T-helper 2 cell (primary cell): ENCODE measurements at places on chromosomes 12 and 14.

- DNase-seq, result no peak
Measured at GRCh38 chr12:127145929-127146789, 1120.8 kb upstream of the TMEM132C start.

GRCh38 chr12:115201966-115202365 lies 518.0 kb upstream of the TBX3 start:
- DNase-seq, result no peak

DNA sequence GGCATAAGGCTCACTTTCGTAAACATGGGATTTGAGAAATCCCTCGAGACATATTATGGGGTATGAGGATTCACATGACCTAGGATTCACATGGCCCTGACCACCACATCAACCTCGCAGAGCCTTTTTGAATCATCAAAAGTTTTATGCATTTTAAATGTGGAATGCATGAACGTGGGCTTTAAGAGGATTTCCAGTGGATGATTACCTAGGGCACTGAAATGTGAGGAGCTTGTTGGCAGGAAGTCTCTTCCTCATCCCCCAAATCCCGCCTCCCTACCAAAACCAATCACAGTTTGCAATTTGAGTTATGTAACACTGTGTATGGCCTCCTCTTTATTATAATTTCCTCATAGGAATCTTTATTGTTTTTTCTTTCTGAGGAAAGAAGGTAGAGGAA lies 659.6 kb upstream of the TBX3 start:
- DNase-seq, result no peak

DNA sequence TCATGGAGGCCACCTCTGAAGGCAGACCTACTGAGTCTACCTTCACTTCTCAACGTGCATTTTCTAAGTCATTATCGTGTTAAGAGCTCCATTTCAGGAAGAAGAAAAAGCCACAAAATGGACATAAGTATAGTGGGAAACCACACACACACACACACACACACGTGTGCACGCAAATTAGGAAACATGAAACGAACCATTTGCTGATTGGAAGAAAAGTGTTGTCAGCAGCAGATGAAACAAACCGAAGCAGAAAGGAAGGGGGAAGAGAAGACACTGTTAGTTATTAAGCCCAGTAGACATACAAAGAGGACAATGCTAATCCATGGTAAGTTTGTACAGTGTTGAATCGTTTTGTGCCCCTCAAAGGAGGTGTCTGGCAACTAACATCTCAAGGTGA lies 9.9 kb upstream of the VPS33A start:
- no peak for DNase-seq
